ENCODE measurements at places on chromosomes 13 and 19.

- DNase-seq: no peak
Measured at GRCh38 chr13:91078093-91078679, 269.3 kb upstream of the MIR17HG start.

- DNase-seq: peak; percentile 35
Measured at GRCh38 chr19:35509018-35509652, 4.3 kb downstream of the DMKN start.

DNA sequence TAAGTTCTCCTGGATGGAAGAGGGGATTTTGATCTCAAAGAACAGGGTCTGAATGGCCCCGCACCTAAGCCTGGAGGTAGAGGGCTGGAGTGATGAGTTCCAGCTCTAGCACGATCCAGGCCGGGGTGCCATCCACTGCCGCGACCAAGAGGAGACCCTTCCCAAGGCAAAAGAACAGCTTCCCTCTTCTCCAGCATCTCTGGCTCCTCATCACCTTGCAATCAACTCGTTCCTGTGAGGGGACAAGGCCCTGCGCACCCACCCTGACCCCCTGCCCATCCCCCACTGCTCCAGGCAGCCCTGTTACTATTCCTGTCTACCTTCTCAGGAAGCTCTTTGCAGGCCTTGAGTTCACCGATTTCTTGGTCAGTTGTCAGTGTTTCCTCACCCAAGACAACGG lies 17.8 kb downstream of the COL4A1 start:
- no peak for DNase-seq

DNA sequence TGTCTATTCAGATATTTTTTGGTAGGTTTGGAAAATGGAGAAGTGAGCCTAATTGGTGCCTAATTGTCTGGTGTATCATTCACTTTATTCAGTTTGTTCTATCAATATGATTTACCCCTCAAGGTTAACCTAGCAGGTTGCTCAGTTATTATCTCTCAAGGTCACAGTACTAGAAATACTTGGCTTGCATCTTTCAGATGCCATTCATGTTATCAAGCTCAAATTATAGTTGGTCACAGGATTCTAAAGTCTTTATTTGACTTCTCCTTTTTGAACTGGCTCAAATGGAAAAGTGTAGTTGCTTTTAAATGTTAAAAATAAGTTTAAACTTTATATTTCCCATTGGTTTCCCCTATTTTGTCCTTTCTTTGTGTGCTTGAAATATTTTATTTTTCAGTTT lies 2.6 kb downstream of the KCNRG start:
- no peak for DNase-seq

DNA sequence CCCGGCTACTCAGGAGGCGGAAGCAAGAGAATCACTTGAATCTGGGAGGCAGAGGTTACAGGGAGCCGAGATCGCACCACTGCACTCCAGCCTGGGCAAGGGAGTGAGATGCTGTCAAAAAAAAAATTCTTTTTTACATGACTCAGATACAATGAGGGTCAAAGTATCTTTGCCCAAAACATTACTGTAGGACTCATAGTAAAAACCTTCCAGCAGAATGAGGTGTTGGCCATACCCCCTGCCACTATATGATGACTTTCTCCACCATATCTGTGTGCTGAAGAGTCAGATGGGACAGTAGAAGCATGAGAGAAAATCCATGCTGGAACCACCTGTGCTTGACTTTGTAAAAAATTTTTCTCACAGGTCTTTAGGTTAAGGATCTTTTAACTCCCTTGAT lies 86.7 kb downstream of the COL4A2 start:
- no peak for DNase-seq

DNA sequence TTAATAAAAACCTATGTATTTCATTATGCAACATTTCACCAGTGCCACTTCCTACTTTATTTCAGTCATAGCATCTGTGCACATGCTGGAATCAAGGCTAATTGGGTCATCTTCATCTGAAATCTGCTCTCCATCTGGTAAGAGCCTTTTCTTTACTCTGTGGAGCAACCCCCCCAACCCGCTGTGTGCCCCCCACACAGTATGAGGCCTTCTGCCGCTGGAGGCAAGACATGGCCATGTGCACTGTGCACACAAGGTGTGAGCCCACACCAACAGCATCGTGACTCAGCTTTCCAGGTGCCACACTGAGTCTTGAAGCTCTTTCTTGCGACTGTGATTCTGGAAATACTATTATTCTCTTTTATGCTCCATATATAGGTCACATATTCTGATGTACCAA lies 471.0 kb downstream of the TBC1D4 start:
- no peak for DNase-seq

- no peak for DNase-seq
Measured at GRCh38 chr13:77310579-77311279, 16.2 kb downstream of the MYCBP2 start.

- DNase-seq: no peak
Measured at GRCh38 chr13:20337884-20338551, 105.9 kb upstream of the GJB6 start.

DNA sequence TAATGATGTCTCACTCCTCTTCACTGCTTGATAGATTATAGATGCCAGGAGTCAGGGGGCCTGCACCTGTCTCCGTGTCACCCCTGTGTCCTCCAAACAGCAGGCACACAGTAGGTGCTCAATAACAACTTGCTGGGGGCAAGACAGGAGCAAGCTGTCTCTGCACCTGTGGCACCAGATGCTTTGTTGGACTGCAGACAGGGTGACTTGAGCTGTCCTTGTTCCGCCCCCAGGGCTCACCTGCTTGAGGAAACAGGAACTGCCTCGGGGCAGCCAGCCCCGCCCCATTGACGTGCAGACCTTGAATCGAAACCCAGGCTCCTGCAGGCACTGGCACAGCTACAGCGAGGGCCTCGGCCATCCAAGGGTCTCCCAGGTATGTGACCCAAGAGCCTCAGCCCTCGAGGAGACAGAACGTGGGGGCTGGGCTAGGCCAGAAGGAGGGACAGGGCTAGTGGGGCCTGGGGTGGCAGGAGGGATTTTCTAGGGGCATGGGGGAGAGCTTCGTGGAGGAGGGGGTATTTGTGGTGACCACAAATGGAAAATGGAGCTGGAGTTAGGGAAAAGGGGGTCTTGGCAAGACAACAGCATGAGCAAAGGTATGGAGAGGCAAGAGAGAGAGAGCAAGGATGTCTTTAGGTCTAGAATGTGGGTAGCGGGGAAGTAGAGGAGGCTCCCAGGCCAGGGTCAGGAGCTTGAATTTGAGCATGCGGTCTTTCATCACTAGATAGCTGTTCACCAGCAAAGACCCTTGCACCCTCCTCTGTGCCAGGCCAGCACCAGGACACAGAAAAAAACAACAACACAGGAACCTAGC lies at the start of gene HSH2D:
Gene HSH2D, plus strand, starts transcription at position 287 of the 817 bp plus-strand sequence. CDS start 5,066 bp downstream, outside the sequence.
- no peak for DNase-seq

DNA sequence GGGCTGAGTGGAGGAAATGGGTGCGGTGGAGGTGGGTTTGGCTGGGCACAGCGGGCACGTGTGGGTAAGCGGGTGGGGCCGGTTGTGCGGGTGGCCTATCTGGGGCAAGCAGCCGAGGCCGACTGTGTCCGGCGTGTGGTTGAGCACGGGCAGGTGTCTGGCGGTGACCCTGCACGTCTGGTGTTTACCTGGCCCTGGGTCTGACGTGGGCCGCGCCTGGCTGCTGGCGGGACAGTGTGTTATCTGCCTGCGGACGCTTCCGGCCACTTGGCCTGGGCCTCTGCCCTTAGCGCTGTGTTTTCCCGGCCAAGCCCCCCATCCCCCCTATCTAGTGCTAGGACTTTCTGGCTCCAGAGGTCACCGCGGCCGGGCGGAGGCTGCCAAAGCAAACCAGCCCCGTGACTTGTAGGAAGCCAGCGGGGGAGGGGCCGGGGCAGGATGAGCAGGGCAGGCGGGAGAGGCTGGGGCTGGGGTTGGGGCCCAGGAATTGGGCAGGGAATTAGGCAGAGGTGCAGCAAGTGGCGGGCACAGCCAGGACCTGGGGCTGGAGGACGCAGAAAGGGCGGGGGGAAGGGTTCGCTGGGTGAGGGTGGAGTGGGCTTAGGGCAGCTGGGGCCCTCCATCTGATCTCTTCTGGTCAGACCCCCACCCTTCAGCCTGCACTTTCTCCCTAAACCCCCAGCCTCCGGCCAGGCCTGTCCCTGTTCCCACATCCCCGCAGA lies 534 bp upstream of the HPN start:
- DNase-seq: peak; percentile 55

- no peak for DNase-seq
Measured at GRCh38 chr13:20497006-20497775, 28.5 kb downstream of the CRYL1 start.

DNA sequence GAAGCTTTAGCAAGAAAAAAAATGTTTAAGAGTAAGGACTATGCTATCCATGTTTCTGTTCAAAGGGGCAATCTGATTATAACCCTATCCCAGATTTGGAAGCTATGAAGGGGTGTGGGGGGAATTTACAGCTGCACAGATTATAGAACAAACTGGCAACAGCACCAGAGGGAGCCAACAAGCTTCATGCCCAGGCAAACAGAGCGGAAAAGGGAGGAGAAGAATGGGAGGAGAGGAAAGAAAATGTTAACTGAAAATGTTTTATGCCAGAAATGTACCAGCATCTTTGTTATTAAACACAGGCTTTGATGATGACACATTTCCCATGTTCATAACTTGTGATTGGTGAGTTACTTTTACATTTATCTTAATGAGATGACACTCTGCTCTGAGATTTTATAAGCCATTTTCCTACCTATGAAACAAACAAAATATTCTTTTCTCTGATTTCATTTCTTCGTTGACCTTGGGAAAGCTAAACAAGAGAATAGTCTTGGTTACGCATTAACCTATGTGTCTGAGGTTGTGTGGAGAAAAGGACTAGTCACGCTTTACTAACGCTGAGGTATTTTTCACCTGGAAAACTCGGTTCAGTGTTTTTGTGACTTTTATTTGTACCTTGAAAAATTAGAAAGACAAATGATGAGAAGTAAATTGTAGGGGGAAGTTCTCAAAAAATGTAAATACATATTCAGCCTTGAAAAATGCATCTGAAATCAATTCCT lies 235.8 kb upstream of the MIR17HG start:
- DNase-seq: no peak

- no peak for DNase-seq
Measured at GRCh38 chr13:33438918-33439317, 153.4 kb upstream of the STARD13 start.

- no peak for DNase-seq
Measured at GRCh38 chr13:98945863-98946605, 31.8 kb downstream of the DOCK9 start.

GRCh38 chr13:90808838-90809237 lies 538.6 kb upstream of the MIR17HG start:
- DNase-seq: no peak

DNA sequence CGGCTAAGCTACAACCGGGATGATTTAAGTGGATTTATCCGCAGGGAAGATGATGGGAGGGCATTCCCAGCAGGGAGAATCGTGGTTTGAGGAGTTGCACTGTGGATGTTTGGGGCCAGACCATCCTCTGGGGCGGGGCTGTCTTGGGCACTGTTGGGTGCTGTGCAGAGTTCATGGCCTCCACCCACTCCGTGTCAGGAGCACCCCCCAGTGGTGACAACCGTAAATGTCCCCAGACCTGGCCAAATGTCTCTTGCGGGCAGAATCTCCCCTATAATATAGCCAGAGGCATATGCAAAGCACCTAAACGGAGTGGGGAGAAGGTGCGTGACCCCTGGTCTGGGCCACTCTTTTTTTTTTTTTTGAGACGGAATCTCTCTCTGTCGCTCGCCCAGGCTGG lies 40.2 kb downstream of the SMIM24 start:
- peak; percentile 78 for DNase-seq

DNA sequence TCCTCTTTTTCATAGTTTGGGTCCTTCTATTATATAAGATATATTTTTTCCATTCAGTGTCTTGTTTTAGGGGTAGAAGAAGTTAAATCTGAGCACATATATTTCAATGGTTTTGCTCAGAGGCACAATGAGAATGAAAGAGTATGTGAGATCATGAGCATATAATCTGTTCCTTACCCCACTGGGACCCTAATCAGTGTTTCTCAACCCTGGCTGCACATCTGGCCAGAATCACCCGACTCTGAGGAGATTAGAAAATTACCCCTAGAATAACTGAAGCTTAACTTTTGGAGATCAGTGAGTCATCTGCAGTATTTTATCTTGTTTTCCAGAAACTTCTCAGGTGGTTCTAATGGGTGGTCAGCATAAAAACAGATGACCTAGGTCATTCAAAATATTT lies 782 bp downstream of the CYSLTR2 start:
- DNase-seq: no peak

DNA sequence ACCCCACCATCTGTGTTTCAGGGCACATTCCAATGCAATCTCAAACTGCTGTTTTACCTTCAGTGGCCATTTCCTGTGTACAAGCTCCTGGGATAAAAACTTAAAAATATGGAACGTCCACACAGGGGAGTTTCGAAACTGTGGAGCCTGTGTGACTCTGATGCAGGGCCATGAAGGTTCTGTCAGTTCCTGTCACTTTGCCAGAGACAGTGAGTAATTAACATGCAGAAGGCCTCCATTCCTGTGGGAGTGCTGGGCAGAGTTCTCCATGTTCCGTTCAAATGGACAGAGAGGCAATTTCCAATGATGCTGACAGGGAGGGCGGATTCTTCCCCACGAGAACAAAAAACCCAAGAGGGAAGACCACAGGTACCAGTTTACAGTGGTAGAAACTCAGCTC lies 24.4 kb downstream of the WDR88 start:
- DNase-seq: no peak

GRCh38 chr13:114057166-114058050 lies 75.0 kb downstream of the RASA3 start:
- DNase-seq: no peak

GRCh38 chr19:40084948-40085347 lies 5.8 kb downstream of the ZNF780A start:
- DNase-seq: no peak

GRCh38 chr13:52686376-52686775 lies 33.7 kb downstream of the SUGT1 start:
- no peak for DNase-seq

GRCh38 chr13:51980908-51981307 lies 30.3 kb downstream of the ATP7B start:
- DNase-seq: no peak

DNA sequence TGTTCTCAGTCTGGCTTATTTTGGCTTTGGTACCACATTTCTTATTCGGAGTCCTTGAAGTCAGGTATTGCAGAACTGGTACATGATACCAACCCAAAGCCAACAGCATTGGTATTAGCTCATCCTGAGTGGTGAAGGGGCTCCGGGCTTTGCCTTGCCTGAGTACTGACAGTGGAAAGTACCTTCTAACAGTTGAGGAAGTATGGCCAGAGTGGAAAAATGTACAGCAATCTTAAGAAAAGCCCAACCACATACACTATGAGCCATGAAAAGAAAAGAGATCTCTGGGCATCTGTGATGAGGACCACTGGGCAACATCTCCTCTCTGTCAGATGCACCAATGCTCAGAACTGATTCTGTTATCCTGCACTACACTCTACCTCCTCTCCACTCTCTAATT lies 8.3 kb downstream of the LCP1 start:
- DNase-seq: no peak

DNA sequence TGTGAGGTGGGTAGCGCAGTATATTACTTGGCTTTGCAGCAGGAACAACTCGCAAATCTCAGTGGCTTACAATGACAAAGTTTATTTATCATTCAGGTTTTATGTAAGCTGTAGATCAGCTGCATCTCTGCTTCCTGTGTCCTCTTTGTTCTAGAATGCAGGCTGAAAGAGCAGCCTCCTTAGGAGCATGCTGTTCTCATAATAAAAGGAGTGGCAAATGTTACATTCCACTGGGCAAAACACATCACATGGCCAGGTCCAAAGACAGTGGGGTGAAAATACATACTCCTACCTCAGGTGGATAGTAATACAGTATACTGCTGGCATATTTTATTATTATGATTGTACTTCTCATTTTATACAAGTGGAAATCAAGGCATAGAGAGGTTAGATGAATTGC lies 1.2 kb upstream of the CSNK1A1L start:
- no peak for DNase-seq

- no peak for DNase-seq
Measured at GRCh38 chr13:28918030-28918429, 97.9 kb downstream of the MTUS2 start.
